Stimulated activated CD4-positive, alpha-beta T cell treated with anti-CD3 and anti-CD28 coated beads, TNF-alpha, amount 100 ng/mL, for 48 hours (primary cell): ENCODE measurements at places on chromosomes 5 and 9.
A peak's percentile ranks its signal among the peaks of the same experiment; 100 is the strongest.

DNA sequence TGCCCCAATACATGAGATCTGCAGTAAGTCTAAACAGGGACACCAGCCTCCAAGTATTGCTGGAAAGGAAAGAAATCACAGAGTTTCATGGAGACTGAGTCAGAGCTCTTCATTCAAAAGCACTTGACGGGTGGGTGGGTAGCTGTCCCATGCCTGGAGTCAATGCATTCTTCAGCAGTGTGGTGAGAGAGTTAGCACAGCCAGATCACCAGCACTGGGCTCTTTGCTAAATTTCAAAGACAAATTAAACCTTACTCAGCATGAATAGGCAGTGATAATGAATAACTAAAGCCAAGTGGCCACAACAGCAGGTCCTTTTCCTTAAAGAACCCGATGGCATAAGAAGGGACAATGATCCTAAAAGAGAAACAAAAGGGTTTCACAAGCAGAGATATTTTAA lies 192.4 kb downstream of the ACTL7B start:
- DNase-seq = no peak

DNA sequence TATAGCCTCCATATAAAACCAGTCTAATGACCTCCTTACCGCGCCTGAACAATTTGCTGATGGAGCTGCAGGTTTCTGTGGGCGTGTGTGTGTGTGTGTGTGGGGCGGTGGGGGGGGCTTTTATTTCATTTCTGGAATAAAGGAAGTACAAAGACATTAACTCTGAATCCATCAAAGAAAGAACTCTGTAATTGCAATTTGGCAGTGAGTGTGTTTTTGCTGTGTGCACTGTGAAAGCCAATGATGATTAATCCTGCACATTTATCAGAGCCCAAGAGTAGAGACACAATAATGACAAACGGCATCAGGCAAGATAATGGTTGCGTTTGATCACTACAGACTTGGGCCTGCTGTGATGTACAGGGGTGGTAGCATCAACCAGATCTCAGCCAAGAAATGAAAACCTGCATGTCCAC lies 29.3 kb upstream of the NDFIP1 start:
- DNase-seq = no peak

DNA sequence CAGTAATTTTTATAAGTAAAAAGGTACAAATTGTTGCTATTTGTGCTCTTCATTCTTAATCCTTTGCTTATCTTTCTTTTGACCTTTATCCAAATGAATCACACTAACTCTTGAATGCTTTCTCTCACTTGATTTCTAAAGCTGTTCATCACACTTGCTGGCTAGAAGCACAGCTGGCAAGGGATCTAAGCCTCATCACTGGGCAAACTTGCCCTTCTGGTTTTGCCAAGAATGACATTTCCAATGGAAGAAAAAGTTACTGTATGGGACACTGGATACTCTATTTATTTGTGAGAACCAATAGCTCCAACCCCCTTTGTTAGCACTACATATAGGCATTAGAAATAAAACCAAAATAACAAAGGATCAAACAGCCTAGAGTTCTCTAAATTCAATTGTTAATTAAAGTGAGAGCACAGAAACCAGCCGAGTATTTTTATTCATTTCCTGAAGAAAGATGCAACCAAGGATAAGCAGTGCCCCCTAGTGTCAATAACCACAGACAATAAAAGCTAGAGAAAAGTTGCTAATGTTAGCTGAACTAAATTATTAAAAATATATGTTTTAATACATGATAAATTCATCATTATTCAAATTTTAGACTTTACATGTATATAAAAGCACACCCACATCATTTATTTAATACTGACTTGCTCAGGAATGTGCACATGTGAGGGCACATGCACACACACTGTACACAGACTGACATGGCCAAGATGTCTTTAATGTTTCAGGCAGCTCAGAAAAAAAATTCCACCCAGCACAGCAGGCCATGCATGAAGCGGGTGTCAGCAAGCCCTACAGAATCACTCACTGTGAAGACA lies 59.8 kb upstream of the POU5F2 start:
- DNase-seq = peak; percentile 10

DNA sequence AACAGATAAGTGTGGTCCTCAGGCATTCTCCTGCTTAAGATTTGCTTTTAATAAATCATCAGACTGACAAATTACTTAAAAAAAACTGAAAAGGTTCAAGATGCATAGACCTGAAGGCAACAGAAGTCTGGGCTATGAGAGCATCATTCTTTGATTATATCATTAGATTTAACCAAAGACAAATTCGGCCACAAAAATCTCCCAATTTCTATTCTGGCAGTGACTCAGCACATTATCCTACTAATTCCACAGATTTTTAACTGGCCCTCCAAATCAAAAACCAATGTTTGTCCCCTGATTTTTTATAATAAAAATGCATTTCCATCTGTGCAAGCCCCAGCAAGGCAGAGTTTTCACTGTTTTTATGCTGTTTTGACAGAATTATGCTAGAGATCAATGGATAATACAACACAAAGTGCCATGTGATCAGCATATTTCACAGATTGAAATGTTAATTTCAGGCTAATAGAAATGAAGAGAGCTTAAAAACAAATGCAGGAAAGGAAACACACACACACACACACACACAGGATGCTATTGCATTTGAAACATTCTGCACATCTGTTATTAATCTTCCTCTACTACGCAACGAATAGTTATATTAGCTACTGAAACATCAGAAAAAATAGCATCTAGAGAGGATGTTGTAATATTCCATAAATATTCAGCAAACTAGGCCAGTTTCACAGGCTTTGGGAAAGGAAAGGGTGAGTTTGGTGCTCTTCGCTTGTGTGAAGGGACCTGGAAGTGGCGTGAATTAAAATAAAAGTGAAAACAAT lies 177.6 kb upstream of the ST8SIA4 start:
- no peak for DNase-seq

DNA sequence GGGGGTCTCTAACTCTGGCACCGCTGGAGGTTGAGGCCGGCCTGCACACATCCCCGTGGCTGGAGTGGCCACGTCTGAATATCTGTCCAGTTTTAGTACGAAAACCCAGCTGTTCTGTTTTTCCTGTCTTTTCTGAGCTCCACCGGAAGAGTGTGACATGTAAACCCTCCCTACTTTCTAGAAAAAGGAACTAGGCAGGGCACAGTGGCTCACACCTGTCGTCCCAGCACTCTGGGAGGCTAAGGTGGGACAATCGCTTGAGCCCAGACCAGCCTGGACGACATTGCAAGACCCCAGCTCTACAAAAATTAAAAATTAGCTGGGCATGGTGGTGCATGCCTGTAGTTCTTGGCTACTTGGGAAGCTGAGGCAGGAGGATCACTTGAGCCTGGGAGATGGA lies 8.2 kb upstream of the PHYKPL start:
- DNase-seq = no peak

- no peak for DNase-seq
Observed at GRCh38 chr9:5478206-5478605, 27.9 kb downstream of the CD274 start.

- no peak for DNase-seq
Observed at GRCh38 chr5:56356836-56357160, 123.7 kb upstream of the ANKRD55 start.

DNA sequence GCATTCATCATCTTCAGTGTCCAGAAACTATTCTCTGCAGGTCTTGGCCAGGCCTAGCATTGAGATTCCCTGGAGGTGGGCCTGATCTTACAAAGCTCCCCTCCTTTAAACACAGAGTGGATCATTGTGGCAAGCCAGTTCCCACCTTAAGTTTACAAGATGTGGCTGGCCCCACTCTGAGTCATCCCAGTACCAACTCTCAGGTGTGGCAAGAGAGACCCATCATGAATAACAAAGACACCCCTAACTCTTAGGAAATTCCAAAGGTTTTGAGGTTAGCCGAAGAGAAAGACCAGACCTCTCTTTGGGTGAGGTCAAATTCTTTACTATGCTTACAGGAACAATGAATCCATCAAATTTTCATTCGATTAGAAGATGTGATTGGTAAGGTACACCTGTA lies 78.2 kb downstream of the RFK start:
- DNase-seq = no peak

- DNase-seq = no peak
Observed at GRCh38 chr5:13278811-13279210, 665.7 kb downstream of the DNAH5 start.

- DNase-seq = no peak
Observed at GRCh38 chr9:105216440-105217178, 27.8 kb upstream of the SLC44A1 start.

- no peak for DNase-seq
Observed at GRCh38 chr9:134190232-134191121, 26.1 kb upstream of the RNU6ATAC start.

- no peak for DNase-seq
Observed at GRCh38 chr5:172603251-172603806, 37.7 kb upstream of the NEURL1B start.

DNA sequence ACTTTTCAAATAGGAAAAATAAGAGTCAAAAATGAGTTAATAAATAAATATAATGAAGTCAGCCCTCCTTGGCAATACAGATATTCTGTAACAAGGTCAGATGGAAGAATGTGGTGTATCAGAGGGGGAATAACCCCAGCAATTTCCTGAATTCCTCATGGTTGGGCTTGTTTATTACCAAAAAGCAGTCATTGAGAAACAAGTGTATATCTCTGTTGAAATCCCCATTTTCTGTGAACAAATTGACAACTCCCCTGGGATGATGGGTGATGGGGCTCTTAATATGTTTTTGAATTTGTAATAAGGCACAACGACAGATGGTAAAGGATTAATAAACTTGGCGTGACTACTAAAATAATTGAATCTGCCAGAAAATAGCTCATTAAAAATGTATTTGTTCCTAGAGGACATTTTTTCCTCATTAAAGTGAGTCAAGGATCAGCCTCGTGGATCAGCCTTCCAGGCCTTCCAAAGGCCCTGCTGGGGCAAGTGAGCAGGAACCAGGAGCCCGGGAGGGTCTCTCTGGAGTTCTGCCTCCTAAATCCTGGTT lies 34.2 kb downstream of the THBS4 start:
- no peak for DNase-seq

DNA sequence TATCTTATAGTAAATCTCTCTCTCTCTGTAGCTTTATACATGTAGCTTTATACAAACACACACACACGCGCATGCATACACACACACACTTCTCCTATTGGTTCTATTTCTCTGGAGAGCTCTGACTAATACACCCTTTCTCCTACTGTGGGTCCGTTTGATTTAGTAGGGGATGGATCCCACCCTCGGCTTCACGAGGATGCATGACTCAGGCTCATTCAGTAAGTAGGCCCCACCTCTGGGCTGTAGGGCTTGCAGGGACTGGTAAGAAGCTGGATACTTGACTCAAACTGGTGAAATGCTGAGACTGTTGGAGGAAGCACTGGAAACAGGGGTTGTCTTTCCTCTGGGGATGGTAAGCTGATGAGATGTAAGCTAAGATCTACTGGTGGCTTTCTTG lies 98.7 kb downstream of the SLC24A2 start:
- DNase-seq = no peak

DNA sequence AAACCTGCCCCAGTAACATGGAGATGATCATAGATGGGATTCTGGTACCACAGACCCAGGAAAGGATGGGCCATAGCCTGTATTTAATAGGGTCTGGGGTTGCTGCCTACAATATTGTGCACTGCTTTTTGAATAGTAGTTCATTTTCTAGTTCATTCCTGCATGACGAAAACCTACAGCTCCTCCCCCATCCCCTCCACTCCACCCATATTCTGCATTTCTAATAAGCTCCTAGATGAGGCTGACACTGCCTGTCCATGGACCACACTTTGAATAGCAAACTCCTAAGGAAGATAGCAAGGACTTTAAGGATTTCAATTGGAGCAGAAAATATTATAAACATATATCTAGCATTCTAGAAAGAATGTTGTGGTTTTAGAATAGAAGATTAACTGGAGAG lies 75.5 kb downstream of the ISOC1 start:
- no peak for DNase-seq

GRCh38 chr5:142915813-142916424 lies 145.7 kb downstream of the ARHGAP26 start:
- DNase-seq = no peak

GRCh38 chr5:155381654-155382053 lies 368.1 kb downstream of the KIF4B start:
- no peak for DNase-seq

GRCh38 chr5:165495829-165496380 lies 1990.5 kb downstream of the MAT2B start:
- no peak for DNase-seq

GRCh38 chr5:74638970-74639806 lies 1.3 kb downstream of the ENC1 start:
- no peak for DNase-seq

DNA sequence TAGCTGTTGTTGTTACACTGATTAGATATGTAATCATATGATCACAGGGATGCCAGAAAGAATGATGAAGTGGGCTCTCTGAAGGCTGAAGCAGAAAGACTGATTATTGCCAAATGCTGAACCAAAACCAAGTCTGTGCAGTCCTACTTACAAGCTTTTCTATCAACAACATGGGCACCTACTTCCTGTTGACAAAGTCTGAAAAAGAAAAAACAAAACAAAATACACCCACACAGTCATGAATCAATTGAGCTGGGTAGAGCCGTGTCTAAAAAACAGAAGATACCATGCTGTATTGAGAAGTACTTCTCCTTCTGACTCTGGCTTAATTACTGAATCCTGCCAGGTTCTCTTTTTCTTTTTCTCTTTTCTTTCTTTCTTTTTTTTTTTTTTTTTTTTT lies 363.4 kb downstream of the RAB3C start:
- no peak for DNase-seq

DNA sequence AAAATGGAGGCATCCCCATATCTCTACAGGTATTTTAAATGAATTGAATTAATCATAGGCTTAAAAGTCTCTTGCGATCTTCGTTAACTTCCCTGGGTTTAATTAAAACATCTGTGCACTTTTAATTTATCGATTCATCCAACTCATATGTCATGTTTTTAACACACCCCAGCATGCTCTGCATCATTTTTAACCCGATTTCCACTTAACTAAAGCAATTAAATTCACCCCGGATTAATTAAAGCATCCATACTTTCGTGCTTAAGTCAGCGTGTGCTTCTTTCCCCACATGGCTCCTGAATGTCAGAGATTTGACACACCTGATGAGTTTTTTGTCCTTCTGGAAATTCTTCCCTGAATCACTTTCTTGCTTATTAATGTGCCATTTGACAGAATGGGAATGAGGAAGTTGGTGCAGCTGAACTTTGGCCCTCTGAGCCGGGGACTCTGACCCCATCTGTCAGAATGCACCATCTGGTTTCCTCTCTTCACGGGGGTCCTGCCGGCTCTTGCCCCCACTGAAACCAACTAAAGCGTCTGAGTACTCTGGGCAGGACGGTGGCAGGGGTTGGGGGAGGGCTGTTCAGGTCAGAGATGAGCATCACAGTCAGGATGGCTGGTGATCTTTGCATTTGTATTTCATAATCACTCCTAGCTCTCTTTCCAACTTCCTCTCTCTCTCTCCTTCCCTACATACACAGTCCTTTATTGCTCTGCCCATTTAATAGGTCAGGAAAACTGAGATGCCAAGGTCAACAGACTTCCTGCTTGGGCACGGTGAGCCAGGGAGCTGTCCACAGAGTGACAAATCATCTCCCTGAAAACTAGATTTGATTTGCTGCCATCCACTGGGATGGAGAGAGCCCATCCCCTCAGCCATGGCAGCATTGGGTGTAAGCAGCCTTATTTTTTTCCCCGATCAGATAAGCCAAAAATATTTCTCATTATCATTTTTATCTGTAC lies 180.3 kb upstream of the WWC1 start:
- no peak for DNase-seq
